ENCODE measurements at places on chromosomes 5 and 9.

DNA sequence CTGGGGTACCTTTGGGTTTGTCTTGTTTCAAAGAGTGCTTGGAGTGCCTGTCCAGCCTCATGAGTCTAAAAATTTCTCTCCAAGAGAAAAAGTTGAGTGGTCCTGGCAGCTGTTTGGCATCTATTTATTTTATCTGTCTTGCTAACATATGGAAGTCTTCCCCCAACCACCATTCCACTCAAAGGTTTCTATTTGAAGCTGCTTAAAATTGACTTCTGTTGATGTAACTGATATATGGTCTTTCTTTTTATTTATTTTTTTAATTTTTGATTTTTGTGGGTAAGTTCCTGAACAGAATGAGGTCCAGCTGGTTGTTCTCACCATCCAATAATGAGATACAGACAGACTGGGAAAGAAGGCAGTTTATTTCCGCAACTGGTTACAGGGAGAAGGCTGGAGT lies 178.7 kb upstream of the SGCD start:
- DNase-seq, result no peak

- DNase-seq, result no peak
Measured at GRCh38 chr5:72920690-72921502, 34.9 kb upstream of the FCHO2 start.

GRCh38 chr5:179414459-179415261 lies 69.4 kb upstream of the ADAMTS2 start:
- no peak for DNase-seq

DNA sequence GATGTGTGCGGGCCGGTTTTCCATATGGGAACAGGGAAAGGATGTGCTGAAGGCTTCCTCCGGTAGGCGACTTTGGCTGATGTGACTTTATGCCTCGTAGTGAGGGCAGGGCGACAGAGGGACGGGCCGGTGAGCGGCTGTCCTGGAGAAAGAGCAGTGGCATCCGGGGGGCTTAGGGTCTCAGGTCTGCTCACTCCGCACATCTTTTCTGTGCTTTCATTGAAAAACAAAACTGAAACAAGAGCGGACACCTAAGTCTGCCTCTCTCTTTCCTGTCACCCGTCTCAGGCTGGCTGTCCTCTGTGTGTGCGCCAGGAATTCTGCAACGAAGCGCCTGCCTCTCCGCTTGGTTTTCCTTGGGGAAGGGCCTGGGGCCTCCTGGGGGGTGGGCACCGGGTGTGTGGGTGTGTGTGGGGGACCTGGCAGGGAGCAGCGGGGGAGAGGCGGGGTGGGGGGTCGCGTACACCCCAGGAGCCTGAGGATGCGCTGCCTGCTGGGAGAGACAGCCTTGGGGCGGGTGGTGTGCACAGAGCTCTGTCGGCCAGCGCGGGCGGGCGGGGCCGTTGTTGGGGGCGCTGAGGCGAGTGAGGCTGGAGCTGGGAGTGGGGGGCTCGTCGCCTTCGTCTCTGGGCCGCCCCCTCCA lies 580 bp upstream of the PRRX2 start:
- DNase-seq, result peak; percentile 3

- DNase-seq, result no peak
Measured at GRCh38 chr5:135761746-135762145, 72.7 kb upstream of the SLC25A48 start.

GRCh38 chr9:105052346-105052745 lies 124.4 kb upstream of the ABCA1 start:
- no peak for DNase-seq

Data from CD4-positive, alpha-beta memory T cell (primary cell).